ENCODE measurements at places on chromosomes 12 and 14. TPM values are rescaled to one million over a fixed set of nuclear protein-coding genes. Genes with fewer than 3 reads are reported as not detected.
A peak's percentile ranks its signal among the peaks of the same experiment; 100 is the strongest.

DNA sequence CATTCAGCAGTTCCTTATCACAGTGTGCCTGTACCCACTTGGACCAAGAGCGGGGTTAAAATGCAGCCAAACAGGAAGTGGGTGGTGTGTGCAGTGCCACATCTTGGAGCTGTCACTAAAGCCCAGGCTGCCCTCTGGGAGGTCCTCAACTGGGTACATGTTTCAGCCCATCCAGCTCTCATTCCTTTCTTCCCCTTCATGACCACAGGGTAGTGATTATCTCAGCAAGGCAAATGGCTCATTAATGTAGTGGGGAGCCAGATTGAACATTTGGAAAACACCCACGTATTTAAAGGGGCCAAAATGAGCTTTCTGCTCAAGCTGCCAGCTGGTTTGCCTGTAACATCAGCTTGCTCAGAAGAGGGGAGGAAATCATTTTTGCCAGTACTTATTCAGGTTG lies 210.8 kb upstream of the BTG1 start:
- no peak overlapping the region for H3K27ac ChIP-seq
- peak; percentile 18 for DNase-seq
- H3K27me3 ChIP-seq, result no peaks in the 10 kb centered on the region
- H3K4me3 ChIP-seq, result no peak overlapping the region
- H3K4me1 ChIP-seq, result no peaks in the 10 kb centered on the region

GRCh38 chr12:95107362-95107761 lies 33.9 kb upstream of the NR2C1 start:
- H3K27me3 ChIP-seq, result no peaks in the 10 kb centered on the region
- no peak overlapping the region for H3K27ac ChIP-seq
- no peak for DNase-seq
- H3K36me3 ChIP-seq, result no peaks in the 10 kb centered on the region

DNA sequence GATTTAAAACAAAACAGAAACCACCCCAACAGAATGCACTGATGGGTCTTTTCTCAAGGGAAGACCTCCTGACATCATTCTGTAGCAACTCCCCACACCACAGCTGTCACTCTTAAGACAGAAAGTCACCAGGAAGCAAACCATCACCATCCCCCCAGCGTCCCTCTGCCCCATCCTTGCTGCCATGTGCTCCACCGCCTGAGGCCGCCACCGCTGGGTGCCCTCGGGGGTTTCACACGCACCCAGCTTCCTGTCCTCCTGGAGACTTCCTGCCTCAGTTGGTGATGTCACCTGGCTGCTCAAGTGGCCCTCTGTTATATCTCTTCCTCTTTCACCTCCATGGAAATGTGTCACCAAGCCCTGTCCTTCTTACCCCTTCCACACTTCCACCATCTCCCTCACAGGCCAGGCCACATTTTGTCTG lies 71.4 kb upstream of the GPR68 start:
- no peak overlapping the region for H3K4me3 ChIP-seq
- H3K27me3 ChIP-seq, result no peaks in the 10 kb centered on the region
- peaks cover 27% of the 10 kb centered on the region for H3K36me3 ChIP-seq
- H3K4me1 ChIP-seq, result peaks cover 15% of the 10 kb centered on the region

- H3K4me1 ChIP-seq, result no peaks in the 10 kb centered on the region
- H3K27ac ChIP-seq, result no peak overlapping the region
- H3K4me3 ChIP-seq, result no peak overlapping the region
- H3K36me3 ChIP-seq, result peaks cover 56% of the 10 kb centered on the region
These were observed 32.5 kb downstream of the MPHOSPH9 start for GRCh38 chr12:123200414-123200813.

Gene GNG2
- total RNA-seq, result 19.3 TPM

Gene KLRD1
- 0.31 TPM for total RNA-seq
